ENCODE measurements at places on chromosomes 3 and 15. TPM values are rescaled to one million over a fixed set of nuclear protein-coding genes. Genes with fewer than 3 reads are reported as not detected.
A peak's percentile ranks its signal among the peaks of the same experiment; 100 is the strongest.

ERICH6 gene
- total RNA-seq: not detected

SERPINI2 gene
- total RNA-seq: not detected

PDZRN3 gene
- not detected for total RNA-seq

SYNPR gene
- not detected for total RNA-seq

PLSCR4 gene
- total RNA-seq: not detected

GRCh38 chr15:74997141-74997540 lies 1.8 kb downstream of the SCAMP5 start:
- H3K4me3 ChIP-seq: no peak overlapping the region
- peaks cover 34% of the 10 kb centered on the region for H3K27me3 ChIP-seq
- no peak overlapping the region for H3K27ac ChIP-seq
- H3K36me3 ChIP-seq: no peaks in the 10 kb centered on the region
- DNase-seq: no peak

DNA sequence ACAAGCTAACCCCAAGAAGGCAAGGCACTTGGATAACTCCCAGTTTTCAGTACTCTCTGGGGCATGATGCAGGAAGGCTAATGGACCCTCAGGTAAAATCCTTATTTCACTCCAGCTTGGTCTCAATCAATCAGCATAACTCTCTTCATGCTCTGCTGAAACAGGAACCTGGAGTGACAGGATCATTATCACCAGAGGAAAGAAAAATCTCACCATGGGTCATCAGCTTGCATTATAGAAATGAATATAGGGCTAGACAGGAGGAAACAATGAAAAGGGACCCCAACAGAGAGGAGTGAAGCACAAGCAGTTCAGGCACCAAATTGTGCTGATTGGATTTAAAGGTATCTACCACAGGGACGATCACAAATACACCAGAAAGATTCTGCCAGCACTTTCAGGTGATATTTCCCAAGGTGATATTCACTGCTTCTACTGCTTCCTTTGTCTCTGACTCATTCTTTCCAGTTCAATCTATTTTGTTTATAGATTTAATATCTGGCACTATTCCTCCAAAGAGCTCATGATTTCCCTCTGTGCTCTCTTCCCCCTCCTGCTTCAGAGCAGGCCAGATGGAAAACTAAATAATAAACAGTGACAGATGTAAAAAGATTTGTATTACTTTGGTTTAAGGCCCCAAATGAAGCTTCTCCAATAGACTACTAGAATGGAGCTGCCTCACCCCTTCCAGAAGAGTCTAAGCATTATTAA lies 22.9 kb upstream of the THUMPD3 start:
- no peak overlapping the region for H3K27ac ChIP-seq
- no peak for DNase-seq
- H3K27me3 ChIP-seq: no peaks in the 10 kb centered on the region
- H3K4me1 ChIP-seq: no peaks in the 10 kb centered on the region

DNA sequence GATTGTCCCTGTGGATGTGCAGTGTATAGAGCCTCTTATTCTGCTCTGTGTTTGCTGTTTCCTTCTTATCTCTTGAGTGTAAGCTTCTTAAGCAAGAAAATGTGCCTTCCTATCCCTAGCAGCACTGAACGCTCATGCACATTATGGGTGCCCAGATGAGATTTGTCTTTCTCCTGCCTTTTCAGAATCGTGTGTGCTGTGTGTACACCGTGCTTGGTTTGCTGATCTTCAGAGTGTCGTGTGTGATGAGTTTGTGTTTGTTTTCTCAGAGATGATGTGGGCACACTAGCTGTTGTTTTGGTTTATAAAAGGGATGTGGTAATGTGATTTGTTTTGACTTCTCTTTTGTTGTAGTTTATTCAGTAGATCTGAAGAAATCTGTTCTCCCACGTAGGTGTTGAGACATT lies 19.7 kb downstream of the GPR171 start:
- peak; percentile 83 for DNase-seq
- peak overlapping the region; percentile 85 for H3K27ac ChIP-seq
- peaks cover 46% of the 10 kb centered on the region for H3K4me1 ChIP-seq
- peaks cover 2% of the 10 kb centered on the region for H3K36me3 ChIP-seq
- peak overlapping the region; percentile 74 for H3K4me3 ChIP-seq

GRCh38 chr3:71582612-71583565 lies 639 bp downstream of the FOXP1 start:
- peak; percentile 84 for DNase-seq
- H3K36me3 ChIP-seq: no peaks in the 10 kb centered on the region
- H3K4me1 ChIP-seq: peaks cover 37% of the 10 kb centered on the region
- peak overlapping the region; percentile 95 for H3K27ac ChIP-seq
- peaks cover 17% of the 10 kb centered on the region for H3K27me3 ChIP-seq
- peak overlapping the region; percentile 88 for H3K4me3 ChIP-seq

DNA sequence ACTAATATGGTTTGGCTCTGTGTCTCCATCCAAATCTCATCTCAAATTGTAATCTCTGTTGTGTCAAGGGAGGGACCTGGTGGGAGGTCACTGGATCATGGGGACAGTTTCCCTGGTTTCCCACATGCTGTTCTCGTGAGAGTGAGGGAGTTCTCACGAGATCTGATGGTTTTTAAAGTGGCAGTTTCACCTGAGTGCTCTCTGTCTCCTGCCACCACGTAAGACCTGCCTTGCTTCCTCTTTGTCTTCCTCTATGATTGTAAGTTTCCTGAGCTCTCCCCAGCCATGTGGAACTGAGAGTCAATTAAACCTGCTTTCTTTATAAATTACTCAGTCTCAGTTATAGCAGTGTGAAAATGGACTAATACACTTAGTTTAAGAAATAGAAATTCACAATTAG lies 228.9 kb downstream of the CD47 start:
- no peaks in the 10 kb centered on the region for H3K4me1 ChIP-seq
- H3K4me3 ChIP-seq: no peak overlapping the region
- no peak overlapping the region for H3K27ac ChIP-seq
- no peak for DNase-seq

GRCh38 chr15:96586901-96587300 lies 256.4 kb downstream of the NR2F2 start:
- H3K27me3 ChIP-seq: no peaks in the 10 kb centered on the region
- H3K4me3 ChIP-seq: no peak overlapping the region
- H3K27ac ChIP-seq: no peak overlapping the region
- H3K36me3 ChIP-seq: no peaks in the 10 kb centered on the region

DNA sequence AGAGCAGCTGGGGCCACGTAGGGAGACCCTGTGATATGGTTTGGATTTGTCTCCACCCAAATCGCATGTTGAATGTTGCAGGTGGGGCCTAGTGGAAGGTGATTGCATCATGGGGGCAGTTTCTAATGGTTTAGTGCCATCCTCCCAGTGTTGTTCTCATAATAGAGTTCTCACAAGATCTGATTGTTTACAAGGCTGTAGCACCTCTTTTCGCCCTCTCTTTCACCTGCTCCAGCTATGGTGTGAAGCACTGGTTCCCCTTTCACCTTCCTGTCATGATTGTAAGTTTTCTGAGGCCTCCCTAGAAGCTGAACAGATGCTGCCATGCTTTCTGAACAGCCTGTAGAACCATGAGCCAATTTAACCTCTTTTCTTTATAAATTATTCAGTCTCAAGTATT lies 198.9 kb upstream of the CBLB start:
- no peaks in the 10 kb centered on the region for H3K36me3 ChIP-seq
- no peak for DNase-seq

DNA sequence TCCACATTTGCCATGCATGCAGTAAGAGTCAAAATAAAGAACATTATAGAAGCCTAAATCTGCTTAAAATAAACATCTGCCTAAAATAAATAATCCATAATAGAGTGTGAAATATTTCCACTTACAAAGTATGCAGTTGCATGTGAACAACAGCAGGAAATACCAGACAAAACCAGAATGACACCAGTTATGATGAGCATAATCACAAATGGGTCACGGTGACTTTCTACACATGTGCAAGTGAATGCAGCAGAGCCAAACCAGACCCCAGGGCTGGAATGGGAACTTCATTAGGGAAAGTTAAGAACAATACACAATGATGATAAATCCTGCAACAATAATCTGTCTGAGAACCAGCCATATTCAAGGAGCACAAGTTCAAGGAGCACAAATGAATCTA lies 615.5 kb downstream of the ROBO2 start:
- DNase-seq: no peak
- no peak overlapping the region for H3K4me3 ChIP-seq
- H3K36me3 ChIP-seq: no peaks in the 10 kb centered on the region
- H3K4me1 ChIP-seq: no peaks in the 10 kb centered on the region

GRCh38 chr3:69871251-69871650 lies 128.3 kb upstream of the SAMMSON start:
- H3K4me1 ChIP-seq: no peaks in the 10 kb centered on the region
- no peaks in the 10 kb centered on the region for H3K36me3 ChIP-seq
- H3K27me3 ChIP-seq: no peaks in the 10 kb centered on the region

DNA sequence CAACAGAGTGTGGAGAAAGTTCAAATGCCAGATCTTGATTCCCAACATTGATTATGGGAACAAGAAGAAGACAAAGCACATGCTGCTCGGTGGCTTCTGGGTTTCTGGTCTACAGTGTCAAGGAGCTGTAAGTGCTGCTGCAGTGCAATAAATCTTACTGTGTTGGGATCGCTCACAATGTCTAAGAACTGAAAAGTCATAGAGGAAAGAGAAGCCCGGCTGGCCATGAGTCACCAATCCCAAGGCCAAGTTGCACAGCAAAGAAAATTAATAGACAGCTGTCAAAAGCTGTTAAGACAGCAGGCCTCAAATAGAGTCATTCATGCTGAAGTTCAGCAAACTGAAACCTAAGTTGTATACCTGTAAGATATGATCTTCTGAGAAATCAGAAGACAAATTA lies 33.2 kb upstream of the SPPL2A start:
- H3K4me3 ChIP-seq: no peak overlapping the region
- no peaks in the 10 kb centered on the region for H3K27me3 ChIP-seq
- no peak for DNase-seq
- H3K4me1 ChIP-seq: no peaks in the 10 kb centered on the region

DNA sequence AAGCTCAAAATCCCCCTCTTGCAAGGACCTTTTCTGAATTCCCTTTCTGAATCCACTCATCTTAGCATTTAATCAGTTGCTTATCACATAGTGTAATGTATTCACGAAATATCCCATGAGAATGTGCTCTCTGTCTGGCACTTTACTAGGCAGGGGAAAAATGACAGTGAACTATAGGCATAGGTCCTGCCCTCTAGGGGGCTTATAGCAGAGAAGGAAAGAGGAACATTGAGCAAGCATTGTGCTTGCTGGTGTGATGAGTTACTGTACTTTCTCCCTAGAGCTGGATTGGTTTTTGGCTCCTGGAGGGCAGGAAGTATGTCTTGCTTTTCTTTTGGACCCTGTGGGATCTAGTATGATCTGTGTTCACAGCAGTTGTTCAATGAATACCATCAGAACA lies 26.5 kb downstream of the DUOX2 start:
- H3K4me1 ChIP-seq: no peaks in the 10 kb centered on the region
- no peak overlapping the region for H3K4me3 ChIP-seq
- no peaks in the 10 kb centered on the region for H3K36me3 ChIP-seq
- H3K27ac ChIP-seq: no peak overlapping the region
- H3K27me3 ChIP-seq: peaks cover 37% of the 10 kb centered on the region
- no peak for DNase-seq

- peaks cover 2% of the 10 kb centered on the region for H3K27me3 ChIP-seq
- DNase-seq: no peak
- no peaks in the 10 kb centered on the region for H3K36me3 ChIP-seq
- no peak overlapping the region for H3K4me3 ChIP-seq
Measured at GRCh38 chr3:49140080-49140479, 7.2 kb upstream of the LAMB2 start.

Data from activated CD4-positive, alpha-beta T cell treated with anti-CD3 and anti-CD28 coated beads, Interleukin-2, amount 10 ng/mL, durations not matched to agents 24 days and 14 days (primary cell).